ENCODE measurements at places on chromosomes 5 and 9.
A peak's percentile ranks its signal among the peaks of the same experiment; 100 is the strongest.

DNA sequence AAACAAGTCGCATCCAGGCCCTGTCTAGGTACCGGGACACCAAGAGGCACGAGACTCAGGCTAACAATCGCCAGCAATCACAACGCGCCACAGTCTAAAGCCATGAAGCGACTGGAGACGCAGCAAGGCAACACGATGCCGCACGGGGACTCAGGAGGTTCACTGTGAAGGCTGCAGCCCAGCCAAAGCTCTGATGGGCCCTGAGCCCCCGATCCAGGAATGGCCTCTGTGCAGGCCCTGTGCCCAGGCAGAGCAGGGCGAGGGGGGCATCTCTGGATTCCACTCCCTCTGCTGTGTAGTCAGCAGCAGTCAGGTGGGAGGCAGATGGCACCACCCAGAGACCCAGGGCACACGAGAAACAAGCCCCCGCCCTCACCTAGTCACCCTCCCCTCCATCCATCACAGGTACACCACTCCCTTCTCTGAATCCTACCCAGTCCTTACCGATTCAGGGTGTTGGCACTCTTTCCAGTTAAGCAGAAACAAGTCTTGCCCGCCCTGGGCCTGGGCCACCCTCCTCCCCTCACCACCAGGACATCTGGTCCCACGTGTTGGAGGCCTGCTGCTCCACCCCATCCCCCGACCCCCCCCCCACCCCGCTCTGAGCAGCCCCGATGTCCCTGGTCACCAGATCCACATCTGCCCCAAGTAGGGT, 1.1 kb downstream of the RALGDS start:
- DNase-seq, result no peak

GRCh38 chr5:123066016-123066415, 23.0 kb upstream of the PRDM6 start:
- no peak for DNase-seq

DNA sequence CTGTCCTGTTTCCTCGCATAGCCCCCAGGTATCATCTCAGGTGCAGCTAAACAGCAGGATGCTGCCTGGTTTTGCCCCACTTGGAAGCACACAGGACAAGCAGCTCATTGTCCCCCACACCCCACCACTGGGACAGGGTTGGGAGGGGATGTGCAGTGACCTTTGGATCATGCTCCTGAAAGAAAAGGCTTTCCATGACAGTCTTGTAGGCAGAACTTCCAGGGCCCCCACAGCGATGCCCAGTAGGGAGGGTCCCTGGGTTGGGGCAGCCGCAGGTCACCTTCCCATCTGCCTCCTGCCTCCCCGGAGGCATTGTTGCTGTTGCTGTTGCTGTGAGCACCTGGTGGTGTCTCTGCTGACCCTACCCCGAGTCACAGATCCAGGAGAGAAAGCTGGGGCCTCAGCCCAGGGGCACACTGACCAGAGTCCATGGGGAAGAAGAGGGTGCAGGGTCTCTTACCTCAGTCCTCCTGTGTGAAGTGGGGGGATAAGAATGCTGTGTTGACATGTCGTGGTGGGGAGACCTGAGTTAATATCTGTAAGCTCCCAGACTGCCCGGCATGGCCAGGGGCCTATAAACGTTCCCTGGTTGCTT, 8.5 kb downstream of the CEP72 start:
- DNase-seq, result no peak

GRCh38 chr5:119250946-119251901, 104.6 kb upstream of the TNFAIP8 start:
- DNase-seq, result no peak

DNA sequence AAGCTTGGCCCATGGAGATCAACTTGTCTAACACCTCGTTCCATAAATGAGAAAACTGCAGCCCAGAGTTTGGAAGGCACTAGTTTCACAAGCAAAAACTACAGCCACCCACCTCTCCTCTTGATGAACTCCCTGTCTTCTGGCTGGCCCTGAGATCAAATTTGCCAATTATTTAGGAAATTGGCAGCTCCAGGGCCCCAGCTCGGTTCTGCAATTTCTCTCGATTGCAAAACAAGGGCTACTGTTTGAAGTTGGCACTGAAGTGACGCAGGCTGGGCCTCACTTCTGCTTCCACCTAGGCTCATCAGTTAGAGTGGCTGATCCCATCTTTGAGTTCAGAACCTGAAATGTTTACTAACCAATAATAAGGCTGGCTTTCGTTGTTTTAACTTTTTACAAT, 3.7 kb upstream of the GPX3 start:
- DNase-seq, result no peak

- DNase-seq, result peak; percentile 38
These were observed 21.9 kb upstream of the TERT start for GRCh38 chr5:1316588-1317340.

- DNase-seq, result peak; percentile 52
These were observed 51.7 kb downstream of the FBXW11 start for GRCh38 chr5:171954721-171955120.

GRCh38 chr5:177600508-177601018, 631 bp downstream of the B4GALT7 start:
- DNase-seq, result no peak

GRCh38 chr5:120465436-120465961, 1.4 kb downstream of the PRR16 start:
- no peak for DNase-seq

DNA sequence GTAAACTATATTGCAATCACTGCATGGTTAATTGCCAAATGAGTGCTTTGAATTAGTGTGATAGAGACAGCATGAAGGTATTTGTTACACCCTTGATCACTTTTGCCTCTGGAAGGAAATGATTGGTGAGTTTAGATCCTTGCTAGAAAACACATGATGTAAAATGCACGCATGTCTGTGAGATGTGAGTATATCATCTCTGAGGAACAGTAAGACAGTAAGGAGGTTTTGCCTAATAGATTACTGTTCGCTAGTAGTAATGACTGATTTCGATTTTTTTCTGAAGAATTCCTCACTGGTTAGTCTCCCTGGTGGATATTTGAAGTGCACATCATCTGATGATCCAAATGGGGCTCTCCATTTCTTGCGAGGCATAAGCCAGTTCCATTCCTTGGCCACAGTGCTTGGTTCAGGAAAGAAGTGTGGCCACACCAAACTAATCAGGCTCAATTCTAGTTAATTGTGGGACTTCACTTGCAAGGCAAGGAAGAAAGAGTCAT, 156.4 kb upstream of the ADRA1B start:
- no peak for DNase-seq

GRCh38 chr9:23768861-23769260, 57.2 kb downstream of the ELAVL2 start:
- no peak for DNase-seq

- DNase-seq, result no peak
These were observed 192.7 kb downstream of the FANCC start for GRCh38 chr9:95124582-95125367.

GRCh38 chr9:15304632-15305031, 2.4 kb downstream of the TTC39B start:
- DNase-seq, result no peak

DNA sequence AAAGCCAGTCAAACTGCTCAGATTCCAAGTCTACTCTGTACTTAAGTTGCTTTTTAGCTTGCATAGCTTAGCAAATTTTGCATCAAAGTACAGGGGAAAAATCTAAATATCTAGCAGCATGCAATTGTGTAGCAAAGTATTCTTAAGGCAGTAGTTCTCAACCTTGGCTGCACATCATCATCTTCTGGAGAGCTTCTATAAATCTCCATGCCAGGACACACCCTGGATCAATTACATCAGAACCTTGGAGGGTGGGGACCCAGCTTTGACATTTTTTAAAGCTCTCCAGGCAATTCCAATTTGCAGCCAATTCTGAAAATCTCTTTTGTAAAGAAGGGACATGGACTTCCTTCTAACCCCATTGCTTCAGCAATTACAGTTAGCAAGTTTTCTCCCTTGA, 187.5 kb downstream of the SNCAIP start:
- no peak for DNase-seq

- DNase-seq, result no peak
These were observed 51.9 kb upstream of the PIP5K1B start for GRCh38 chr9:68653141-68653595.

DNA sequence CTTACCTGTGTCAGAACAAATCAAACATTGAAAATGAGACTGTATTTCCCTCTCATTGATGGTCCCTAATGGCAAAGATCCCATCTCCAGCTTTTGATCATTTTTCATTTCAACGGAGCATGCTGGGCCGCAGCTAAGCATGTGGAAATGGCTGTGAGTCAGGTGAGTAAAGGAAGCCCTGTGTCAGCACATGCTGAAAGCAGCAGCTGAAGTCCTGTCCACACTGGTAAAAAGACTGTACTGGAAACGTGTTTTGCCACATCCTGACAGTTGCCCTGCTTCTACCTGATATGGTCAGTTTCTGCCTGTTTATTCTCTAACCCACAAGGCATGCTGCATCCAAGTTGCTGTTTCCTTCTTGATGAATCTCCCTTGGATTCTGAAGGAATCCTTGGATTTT, 330.1 kb downstream of the EFNA5 start:
- no peak for DNase-seq

DNA sequence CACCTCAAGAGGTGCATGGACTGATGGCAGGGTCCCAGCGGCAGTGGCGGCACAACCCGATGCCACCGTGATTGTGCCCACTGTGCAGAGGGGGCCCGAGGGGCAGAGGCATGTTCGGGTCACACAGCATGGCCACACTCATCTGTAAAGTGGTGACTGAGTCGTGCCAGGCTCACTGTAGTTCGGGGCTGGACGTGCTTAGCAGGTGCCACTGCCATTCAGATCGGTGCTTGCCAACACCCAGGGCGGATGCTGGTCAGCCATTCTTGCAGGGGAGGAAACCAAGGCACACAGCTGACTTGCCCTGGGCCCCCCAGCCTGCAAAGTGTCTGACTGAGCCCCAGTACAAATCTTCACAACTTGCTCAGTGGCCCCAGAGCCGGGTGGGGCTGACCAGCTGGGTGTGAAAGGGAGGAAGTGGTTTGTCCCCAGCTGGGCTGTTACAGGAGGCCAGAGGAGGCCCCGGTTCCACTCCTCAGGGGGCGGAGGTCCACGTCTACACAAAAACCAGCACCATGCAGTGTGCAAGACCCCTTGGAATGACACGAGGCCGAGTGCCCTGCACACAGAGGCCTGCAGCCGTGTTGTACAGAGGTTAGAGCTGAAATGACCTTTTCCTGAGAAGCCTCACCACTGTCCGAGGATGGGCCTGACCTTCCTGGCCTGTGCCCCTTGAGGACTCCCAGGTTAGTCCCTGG, 17.9 kb downstream of the FGD3 start:
- DNase-seq, result no peak

DNA sequence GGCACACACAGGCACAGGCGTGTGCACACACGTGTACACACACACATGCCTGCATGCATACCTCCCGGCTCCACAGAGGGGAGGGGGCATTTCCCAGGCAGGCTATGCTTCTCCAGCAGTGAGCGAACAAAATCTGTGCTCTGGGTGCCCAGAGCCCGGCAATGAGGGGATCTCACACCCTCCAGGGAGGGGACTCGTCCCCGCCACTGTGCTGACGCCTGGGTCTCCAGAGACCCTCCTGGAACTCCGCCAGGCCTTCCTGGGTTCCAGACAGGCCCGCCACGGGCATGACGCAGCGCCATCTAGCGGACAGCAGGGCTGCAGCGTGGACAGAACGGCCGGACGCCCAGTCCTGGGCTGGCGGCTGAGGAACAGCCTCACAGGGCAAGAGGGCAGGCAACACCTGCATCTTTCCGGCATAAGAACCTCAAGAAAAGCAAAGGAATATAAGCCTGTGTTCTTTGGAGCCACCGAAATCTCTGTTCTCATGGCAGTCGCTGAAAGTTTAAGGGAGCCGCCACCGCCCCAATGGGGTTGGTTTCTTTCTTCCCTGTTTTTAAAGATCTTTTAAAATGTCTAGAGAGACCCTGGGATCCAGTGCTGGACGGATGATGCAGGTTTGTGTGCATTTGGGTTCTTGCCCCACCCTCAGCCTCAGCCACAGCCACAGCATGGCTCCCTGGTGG, 135.6 kb upstream of the PPP1R26 start:
- peak; percentile 81 for DNase-seq

GRCh38 chr9:4334410-4334813, 34.5 kb upstream of the GLIS3 start:
- peak; percentile 3 for DNase-seq

GRCh38 chr9:33167972-33168461, 881 bp upstream of the B4GALT1 start:
- no peak for DNase-seq

- no peak for DNase-seq
These were observed 242.1 kb downstream of the BNC2 start for GRCh38 chr9:16628413-16628812.

GRCh38 chr9:121686930-121687541, 35.6 kb downstream of the DAB2IP start:
- DNase-seq, result peak; percentile 86

All from T47D (cell line).